ENCODE measurements at places on chromosomes 2 and 18.
A peak's percentile ranks its signal among the peaks of the same experiment; 100 is the strongest.

DNA sequence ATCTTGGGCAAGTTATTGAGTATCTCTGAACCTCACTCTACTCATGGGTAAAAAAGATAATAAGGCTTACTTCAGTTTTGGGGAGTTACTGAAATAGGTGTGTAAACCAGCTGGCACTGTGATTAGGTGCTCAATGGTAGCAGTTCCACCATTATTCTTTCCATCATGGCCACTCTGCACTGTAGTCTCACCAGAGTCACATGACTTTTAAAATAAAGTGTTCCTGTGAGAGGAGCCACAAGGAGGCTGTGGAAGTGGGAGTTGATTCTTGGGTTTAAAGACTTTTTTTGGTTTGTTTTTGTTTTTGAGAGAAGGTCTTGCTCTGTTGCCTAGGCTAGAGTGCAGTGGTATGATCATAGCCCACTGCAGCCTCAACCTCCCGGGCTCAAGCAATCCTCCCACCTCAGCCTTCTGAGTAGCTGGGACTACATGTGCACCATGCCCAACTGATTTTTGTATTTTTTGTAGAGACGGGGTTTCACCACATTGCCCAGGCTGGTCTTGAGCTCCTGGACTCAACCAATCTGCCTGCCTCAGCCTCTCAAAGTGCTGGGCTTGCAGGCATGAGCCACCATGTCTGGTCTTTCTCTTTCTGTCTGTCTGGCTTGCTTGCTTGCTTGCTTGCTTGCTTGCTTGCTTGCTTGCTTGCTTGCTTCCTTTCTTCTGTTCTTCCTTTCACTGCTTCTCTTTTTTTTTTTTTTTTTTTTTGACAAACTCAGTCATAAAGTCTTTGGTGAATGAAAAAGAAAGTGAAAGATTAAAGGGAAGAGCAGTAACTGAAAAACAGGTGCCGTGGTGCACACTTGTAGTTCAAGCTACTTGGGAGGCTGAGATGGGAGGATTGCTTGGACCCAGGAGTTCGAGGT, 21.2 kb upstream of the ACVR1 start:
- DNase-seq, result peak; percentile 9

DNA sequence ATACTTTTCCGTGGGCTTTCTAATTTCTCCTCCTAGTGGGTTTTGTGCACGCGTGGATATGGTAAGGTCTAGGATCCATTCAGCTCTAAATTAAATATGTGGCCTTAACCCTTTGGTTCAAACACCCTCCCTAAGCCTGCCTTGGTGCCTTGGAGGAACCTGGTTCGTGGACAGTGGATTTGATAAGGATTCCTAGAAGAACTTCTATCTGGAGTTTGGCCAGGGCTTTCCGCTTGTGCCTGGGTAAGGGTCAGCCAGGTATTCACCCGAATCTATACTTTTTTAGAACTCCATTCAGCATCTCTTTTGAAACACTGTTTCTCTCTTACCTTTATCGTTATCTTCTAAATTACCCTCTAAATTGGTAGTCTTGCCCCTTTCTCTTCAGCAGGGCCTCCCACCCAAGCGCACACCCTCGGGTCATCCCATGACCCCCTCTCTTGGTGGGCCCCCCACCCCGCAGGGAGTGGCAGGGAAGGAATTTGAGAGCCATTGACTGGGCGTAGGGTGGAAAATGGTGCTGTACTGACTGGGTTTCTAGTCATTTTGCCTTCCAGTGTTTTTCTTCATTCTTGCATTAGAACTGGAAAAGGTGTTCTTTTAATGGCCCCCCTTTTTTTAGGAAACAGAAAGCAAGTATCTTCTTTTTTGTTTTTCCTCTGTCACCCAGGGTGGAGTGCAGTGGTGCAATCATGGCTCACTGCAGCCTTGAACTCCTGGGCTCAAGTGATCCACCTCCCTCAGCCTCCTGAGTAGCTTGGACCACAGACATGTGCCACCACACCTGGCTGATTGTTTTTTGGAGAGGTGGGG, 1.8 kb downstream of the SOCS6 start:
- DNase-seq, result no peak

GRCh38 chr2:240463274-240463865, 27.9 kb downstream of the GPC1 start:
- DNase-seq, result no peak

- DNase-seq, result no peak
Observed at GRCh38 chr2:150872756-150873395, 385.4 kb upstream of the RND3 start.

DNA sequence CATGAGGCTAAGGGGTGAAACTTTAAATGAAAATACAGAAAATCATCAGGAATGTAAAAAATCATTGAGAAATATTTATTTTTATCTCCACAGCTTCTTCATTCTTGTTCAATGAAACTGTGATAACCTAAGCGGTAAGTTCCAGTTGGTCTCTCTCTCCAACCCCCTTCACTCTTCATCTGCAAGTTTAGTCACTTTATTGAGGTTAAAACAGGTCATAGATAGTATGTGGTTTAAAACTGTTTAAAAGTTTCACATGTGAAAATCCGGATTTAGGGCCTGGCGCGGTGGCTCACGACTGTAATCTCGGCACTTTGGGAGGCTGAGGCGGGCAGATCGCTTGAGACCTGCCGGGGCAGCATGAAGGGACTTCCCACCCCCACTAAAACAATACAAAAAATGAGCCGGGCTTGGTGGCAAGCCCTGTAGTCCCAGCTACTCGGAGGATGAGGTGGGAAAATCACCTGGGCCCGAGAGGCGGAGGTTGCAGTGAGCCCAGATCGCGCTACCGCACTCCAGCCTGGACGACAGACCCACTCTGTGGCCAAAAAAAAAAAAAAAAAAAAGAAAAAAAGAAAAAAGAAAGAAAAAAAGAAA, 1.6 kb upstream of the PHLPP1 start:
- no peak for DNase-seq

DNA sequence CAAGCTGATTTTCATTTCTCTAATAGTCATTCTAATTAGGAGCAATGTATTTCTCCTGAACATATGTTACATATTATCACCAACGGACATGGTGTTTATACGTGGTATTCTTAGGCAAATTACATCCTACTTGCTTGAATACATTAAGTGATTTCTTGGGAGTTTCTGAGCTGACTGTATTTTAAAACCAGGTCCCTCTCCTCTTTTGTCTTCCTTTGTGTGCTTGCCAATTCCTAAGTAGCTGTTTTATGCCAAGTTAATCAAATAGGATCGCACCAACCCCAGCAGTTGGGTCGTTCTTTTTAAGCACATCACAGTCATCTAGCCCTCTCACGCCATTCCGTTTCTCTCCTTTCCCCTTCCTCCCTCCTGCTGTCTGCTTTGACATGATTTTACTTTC, 75.4 kb upstream of the MAP2 start:
- DNase-seq, result no peak

- DNase-seq, result no peak
Observed at GRCh38 chr2:195117011-195117410, 540.0 kb upstream of the SLC39A10 start.

GRCh38 chr2:40516604-40517003, 64.7 kb upstream of the SLC8A1 start:
- DNase-seq, result no peak

- no peak for DNase-seq
Observed at GRCh38 chr18:3692113-3692621, 242.2 kb downstream of the TGIF1 start.

- DNase-seq, result no peak
Observed at GRCh38 chr2:240816584-240817495, 3.2 kb downstream of the KIF1A start.
